ENCODE measurements at places on chromosomes 2 and 18. TPM values are rescaled to one million over a fixed set of nuclear protein-coding genes. Genes with fewer than 3 reads are reported as not detected.

Gene SETBP1
- polyA plus RNA-seq, result 3.1 TPM

Gene CDH19
- not detected for polyA plus RNA-seq

Gene CHRND
- polyA plus RNA-seq, result not detected

Gene PLB1
- polyA plus RNA-seq, result 0.10 TPM

Gene CD8A
- 0.08 TPM for polyA plus RNA-seq

Gene PPP3R1
- polyA plus RNA-seq, result 13.8 TPM

- no peak for DNase-seq
Measured at GRCh38 chr18:2845172-2845571, 1.6 kb upstream of the EMILIN2 start.

DNA sequence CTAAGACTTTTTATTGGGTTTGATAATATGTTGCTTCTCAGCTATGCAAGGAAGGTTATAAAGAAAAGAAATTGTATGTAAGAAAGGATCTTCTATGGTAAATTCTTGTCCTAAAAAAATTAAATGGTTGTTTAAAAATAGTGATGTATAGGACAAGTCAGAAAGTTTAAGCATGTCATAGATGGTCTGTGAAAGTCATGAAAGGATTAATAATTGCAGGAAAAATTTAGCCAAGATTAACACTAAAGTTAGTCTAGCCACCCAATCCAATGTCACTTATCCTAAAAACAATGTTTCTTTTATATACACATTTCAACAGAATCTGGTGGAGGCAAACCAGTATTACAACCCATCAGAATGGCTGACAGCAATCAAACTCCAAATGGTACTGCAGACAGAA is 1046.7 kb upstream of the SLC39A10 start:
- no peak for DNase-seq

GRCh38 chr2:1651121-1652033 is 92.9 kb downstream of the PXDN start:
- no peak for DNase-seq

- no peak for DNase-seq
Measured at GRCh38 chr2:100275200-100275589, 47.1 kb downstream of the LONRF2 start.

- DNase-seq, result no peak
Measured at GRCh38 chr18:77461062-77461688, 211.5 kb downstream of the GALR1 start.

DNA sequence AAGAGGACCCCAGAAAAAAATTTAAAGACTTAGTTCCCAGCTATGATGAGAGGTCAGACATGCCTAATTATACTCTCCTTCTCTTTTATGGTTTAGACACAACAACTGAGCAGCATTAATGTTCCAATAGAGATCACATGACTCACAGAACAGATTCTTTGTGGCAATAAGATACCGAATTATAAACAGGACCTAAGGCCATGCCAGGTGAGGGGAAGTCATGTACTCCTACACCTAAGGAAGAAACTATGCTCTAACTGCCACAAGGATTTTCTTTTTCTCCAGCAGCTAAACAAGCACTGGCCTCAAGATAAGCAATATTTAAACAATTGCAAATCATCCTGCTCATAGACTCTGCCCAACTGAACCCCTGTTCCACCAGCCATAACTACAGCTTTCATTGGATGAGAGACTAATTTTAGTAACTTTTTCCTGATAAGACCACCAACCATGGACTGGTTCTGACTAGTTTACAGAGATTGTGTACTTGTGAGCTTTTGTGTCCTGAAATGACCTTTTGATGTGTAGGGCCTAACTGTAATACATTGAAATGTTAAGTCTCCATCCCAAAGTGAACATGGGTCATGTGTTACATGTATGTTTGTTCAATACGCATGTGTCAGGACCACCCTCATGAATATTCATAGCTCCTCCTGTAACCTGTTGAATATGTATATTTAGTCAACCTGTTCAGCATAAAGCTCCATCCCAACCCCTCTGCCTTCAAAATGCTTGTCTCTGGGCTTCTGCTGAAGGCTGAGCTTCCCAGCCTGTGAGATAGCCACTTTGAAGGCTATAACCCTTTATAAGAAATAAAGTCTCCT is 21.6 kb upstream of the NFE2L2 start:
- DNase-seq, result no peak

GRCh38 chr2:225052703-225053102 is 10.4 kb upstream of the DOCK10 start:
- no peak for DNase-seq

- DNase-seq, result no peak
Measured at GRCh38 chr2:42100683-42101205, 52.9 kb downstream of the PKDCC start.

DNA sequence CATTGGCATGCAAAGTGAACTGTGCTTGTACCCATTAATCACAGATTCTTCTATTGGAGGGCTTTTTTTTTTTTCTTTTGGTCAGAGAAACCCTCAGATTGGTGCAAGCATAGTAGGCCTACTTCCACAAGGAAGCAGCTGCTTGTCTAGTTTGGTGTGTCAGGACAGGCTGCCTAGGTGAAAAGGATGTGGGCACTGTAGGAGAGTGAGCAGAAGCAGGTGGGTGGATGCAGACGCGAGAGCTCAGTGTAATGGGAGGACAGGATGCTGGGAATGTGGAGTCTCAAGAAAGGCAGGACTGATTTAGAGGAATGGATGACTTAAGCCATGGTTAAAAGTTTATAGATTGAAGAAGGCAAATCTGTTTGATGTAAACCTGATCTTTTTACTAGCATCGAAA is 3.1 kb downstream of the ELP2 start:
- DNase-seq, result no peak

- no peak for DNase-seq
Measured at GRCh38 chr2:238305092-238305862, 15.0 kb upstream of the TRAF3IP1 start.

- no peak for DNase-seq
Measured at GRCh38 chr2:226187156-226187555, 612.5 kb downstream of the IRS1 start.

DNA sequence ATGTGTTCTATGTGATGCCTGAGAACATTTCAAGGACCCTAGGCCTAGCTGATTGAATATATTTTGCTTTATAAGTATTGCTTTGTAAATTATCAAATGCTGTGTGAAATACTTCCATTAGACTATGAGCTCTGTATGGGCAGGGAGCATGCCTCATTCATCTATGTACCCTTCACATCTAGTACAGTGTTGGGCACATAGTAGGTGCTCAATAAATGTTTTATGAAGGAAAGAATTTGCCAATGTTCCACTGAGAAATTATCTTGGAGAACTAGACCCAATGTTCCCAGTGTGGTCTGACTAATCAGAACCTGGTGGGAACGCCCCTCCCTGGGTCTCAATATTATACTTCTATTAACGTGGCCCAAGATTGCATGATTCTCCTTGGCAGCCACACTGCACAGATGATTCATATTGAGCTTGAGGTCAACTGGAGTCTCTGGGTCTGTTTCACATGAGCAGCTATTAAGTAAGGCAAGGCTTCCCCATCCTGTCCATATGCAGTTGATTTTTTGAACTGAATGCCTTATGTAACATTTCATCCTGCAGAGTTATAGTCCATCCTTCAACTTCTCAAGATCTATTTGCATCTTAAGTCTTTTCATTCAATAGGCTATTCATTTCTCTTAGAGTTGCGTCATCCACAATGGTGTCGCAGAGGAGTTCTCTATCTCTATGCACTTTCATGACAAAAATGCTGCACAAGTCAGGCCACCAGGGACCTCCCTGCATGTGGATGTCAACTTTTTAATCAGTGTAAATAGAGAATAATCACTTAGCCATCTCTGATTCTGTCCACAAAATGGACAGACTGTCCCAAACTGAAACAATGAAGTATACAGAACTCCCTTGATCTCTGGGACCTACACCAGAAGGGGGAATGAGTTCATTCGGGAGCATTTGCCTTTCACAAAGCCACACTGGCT is 257.6 kb downstream of the CYP26B1 start:
- DNase-seq, result no peak

DNA sequence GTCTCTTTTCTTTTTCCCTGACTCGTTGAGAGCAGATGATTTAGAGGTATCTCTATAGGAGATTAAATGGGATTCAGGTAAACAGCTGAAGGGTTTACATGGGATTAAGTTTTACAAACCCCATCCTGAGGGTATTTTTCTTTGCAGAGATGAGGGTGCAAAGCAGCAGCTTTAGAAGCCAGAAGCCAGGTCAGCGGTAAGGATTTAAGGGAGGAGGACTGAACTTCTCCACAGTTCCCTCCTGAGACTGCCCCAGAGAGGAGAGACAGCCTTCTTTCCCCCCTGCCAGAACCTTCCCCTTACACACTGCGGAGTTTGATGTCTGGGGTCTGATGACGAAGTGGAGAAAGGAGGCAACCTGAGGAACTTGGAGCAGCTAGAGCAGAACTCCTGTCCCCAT is 220.1 kb downstream of the PRKCE start:
- DNase-seq, result no peak

- DNase-seq, result no peak
Measured at GRCh38 chr2:26457695-26458364, 20.1 kb downstream of the OTOF start.

DNA sequence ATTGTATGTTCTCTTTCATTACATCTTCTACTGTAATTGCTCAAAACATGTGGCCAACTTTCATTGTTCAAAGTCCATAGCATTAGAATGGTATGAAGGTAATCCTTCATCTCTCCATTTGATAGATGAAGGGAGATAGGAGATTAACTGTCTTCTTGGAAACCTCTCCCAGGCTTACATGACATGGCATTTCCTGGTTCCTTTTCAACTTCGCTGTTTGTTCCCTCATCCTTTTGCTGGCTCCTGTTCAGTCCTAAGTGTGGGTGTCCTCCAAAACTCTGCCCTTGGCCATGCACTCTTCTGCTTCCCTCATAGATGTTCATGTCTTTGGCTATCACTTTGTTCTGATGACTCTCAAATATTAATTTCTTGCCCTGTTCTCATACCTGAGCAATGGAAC is 13.8 kb downstream of the NEB start:
- no peak for DNase-seq

- no peak for DNase-seq
Measured at GRCh38 chr18:78519394-78520062, 460.1 kb upstream of the SALL3 start.

- DNase-seq, result no peak
Measured at GRCh38 chr2:43526994-43527393, 68.8 kb downstream of the THADA start.

GRCh38 chr2:159098921-159099411 is 130.5 kb downstream of the TANC1 start:
- DNase-seq, result no peak

DNA sequence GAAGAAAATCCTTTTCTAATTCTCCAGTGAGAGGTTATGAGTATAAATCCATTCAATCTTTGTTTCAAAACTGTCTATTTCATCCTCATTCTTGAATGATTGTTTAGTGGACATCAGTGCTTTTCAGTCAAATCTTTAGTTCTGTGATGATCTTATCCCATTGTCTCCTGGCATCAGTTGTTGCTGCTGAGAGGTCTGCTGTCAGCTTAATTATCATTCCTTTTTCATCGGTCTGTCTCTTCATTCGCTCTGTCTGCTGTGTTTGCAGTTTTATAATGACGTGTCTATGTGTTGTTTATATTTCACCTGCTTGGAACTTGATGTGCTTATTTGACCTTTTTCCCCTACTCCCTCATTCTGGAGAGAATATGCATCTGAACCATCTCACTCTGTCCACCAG is 69.2 kb upstream of the GLI2 start:
- no peak for DNase-seq

- no peak for DNase-seq
Measured at GRCh38 chr18:60020107-60020925, 120.5 kb downstream of the PMAIP1 start.

- no peak for DNase-seq
Measured at GRCh38 chr2:56209701-56210100, 25.9 kb downstream of the CCDC85A start.

DNA sequence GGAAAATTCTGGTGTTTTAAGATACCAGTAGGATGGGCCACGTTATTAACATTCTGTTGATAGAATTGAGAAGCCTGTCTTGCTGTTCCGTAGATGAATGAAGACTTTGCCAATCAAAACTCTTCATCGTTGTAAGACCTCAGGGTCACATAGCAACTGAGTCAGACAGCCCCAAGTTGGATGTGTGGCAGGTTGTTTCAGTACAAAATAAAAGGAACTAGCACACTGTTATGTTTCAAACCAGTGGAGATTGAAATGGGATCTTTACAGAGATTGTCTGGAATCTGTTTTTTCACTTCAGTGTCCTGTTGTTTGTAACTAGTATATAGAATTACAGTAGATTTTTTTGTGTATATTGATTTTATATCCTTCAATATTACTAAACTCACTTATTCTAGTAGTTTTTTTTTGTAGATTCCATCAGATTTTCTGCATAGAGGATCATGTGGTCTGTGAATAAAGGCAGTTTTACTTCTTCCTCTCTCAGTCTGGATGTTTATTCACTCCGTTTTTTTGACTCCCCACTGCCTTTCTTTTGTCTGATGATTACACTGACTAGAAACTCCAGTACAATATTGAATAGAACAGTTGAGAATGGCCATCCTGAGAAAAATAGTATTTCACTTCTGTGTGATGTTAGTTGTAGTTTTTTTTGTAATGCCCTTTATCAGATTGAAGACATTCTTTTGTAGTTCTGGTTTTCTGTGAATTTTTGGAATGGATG is 22.7 kb downstream of the EPC2 start:
- no peak for DNase-seq

GRCh38 chr2:72096181-72096580 is 51.5 kb downstream of the CYP26B1 start:
- DNase-seq, result no peak

DNA sequence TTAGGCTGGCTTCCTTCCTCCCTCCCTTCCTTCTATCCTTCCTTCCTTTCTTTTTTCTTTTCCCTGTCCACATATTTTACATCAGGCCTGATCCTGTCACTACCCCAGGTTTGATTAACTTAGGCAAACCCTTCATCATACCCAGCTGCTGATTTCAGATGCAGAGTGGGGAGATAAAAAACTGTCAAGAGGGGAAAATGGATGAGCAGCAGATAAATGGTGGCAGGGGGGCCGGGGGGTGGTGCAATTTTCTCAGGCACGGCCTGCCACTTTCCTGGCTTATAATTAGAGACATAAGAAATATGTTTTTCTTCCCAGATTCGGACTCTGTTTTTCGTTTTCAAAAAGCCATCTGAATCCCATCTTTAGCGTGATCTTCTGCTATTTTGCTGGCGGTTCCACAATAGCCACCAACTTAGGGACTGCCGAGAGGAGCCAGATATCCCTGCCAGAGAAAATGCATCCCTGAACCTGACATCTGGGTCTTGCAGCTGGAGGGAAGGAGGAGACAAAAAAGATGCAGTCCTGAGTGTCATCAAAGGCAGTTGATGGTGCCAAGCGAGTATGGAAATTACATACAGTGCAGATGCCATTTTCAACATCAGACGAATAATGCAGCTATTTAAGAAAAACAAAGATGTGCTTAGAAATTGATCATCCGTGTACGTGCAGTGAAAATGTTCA is 49.9 kb downstream of the CXCR4 start:
- DNase-seq, result peak; percentile 62
